Central memory CD8-positive, alpha-beta T cell (primary cell): ENCODE measurements at places on chromosomes 7 and 10.

DNA sequence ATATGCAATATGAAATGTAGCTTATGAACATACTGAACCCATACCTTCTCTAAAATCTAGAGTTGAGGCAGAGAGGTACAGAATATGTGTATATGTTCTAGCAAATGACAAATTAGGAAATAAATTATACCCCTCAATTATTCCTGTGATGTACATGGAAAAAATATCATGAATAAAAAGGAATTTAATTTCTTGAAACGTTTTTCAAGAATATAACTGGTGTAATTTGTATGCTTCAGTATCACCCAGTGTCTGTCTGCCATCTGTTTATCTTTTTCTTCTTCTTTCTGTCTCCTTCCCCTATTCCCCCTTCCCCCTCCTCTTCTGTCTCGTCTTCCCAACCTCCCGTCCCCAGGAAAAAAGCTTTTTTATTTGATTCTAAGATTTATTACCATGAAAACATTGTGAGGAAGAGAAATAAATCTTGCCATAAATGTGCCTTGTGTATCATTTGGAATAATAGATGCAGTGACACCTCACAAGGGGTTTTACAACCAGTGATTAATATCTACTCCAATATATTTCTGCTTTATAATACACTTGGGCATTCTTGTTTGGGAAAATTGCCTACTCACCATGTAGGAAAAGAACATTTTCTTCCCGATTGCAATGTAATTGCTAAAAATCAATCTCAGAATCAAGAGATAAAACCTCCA lies 12.2 kb downstream of the LANCL2 start:
- no peak for DNase-seq

- no peak for DNase-seq
Observed at GRCh38 chr10:127612-128432, 7.4 kb upstream of the ZMYND11 start.

- DNase-seq: no peak
Observed at GRCh38 chr7:133059263-133059662, 22.6 kb downstream of the CHCHD3 start.

GRCh38 chr7:106721816-106722785 lies 61.1 kb upstream of the CCDC71L start:
- no peak for DNase-seq
